ENCODE measurements at places on chromosomes 11 and 22.

DNA sequence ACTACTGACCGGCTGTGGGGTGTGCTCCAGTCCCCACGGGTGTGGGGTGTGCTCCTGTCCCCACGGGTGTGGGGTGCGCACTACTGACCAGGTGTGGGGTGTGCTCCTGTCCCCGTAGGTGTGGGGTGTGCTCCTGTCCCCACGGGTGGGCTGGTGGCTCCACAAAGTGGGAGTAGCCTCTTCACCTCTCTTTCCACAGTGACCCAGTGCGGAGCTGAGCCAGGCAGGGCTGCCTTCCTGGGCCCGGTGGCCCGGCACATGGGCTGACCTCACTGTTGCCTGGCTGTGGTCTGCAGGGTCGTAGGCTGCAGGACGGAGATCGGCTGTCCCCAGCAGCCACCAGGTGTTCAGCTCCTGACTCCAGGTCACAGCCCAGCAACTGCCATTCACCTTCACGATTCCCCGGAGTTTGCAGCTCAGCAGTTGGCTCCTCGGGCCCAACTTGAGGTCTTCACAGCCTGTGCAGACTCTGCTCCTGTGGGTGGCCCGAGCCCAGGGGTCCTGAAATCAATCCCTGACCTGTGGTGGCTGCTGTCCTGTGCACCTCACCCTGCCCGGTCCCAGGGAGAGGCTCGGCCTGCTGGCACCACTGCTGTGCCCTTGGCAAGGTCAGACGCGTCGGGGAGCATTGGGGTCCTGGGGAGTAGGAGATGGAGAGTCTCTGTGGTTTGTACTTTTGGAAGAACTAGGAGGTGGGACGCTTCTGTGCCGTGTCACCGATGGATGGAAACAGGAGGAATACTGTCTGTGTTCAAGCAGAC, 414.3 kb downstream of the TBC1D22A start:
- no peak for DNase-seq

DNA sequence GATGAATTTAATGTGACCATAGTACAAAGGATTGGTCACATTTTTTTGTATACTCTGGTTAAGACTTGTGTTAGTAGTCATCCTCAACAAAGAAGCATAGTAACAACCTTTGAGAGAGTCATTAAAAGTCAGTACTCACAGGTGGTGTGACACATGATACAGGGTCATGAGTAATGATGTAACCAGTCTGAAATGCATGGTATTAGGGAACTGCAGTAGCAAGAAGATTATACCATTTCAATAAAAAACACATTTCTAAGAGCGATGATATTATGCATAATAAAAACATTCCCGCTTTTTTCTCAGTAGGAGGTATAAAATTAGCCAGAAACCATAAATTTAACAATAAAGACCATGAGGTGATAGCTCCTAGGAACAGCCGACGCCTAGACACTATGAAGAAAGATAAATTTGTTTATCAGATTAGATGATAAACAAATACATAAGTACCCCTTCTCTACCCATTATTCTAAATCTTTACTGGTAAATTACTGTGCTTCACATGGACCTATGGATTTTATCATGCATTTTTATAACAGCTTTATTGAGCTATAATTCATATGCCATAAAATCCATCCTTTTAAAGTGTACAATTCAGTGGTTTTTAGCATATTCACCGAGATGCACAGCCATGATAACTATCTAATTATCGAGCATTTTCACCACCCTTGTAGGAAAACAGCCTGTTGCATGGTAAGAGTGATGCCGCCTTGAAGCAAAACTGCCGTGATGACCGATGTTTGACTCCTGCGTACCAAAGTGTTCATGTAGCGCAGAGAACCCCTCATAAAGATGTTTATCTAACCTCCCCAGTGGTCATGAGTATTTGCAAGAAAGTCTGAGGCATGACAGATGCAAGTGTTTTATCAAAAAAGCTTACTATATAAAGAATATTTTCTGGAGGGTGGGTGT, 41.8 kb downstream of the TMPRSS5 start:
- DNase-seq: no peak

DNA sequence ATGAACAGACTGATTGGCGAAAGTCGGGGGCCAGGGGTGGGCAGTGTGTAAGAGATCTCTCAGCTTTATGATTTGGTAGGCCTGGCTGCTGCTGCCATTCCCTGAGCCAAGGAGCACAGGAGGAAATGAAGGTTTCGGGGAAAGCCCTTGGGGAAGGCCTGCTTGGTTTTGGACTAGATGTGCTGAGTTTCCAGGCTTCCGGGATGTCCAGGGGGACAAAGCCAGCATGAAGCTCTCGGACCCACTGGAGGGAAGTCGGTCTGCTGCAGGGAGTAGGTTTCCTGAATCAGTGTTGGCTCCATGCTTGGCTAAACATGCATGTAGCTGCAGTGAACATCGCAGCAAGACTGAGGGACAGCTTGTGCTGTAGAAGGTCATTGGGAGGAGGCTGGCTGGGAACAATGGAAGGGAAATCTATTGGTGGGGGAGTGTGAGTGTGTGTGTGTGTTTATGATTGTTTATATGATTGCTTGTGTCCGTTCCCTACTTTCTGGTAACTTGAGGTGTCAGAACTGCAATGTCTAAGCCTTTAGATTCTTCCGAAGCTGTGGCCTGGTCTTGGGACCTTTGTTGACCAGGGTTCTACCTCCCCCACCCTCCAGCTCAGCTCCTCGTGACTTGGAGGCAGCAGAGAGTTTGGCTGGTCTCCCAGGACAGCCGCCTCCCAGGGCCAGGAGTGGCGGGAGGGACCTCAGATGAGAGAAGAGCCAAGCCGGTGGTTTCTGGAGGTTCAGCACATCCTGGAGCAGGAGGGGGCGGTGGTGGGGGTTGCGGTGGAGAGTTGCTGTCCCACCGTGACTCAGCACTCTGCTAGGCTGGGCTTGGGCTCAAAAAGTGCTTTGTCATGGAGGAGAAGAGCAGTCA, 4.0 kb upstream of the FTH1 start:
- peak; percentile 38 for DNase-seq

- DNase-seq: no peak
Measured at GRCh38 chr11:70650075-70650909, 252.0 kb downstream of the CTTN start.

GRCh38 chr11:134801570-134801969, 389.5 kb upstream of the B3GAT1 start:
- DNase-seq: no peak

DNA sequence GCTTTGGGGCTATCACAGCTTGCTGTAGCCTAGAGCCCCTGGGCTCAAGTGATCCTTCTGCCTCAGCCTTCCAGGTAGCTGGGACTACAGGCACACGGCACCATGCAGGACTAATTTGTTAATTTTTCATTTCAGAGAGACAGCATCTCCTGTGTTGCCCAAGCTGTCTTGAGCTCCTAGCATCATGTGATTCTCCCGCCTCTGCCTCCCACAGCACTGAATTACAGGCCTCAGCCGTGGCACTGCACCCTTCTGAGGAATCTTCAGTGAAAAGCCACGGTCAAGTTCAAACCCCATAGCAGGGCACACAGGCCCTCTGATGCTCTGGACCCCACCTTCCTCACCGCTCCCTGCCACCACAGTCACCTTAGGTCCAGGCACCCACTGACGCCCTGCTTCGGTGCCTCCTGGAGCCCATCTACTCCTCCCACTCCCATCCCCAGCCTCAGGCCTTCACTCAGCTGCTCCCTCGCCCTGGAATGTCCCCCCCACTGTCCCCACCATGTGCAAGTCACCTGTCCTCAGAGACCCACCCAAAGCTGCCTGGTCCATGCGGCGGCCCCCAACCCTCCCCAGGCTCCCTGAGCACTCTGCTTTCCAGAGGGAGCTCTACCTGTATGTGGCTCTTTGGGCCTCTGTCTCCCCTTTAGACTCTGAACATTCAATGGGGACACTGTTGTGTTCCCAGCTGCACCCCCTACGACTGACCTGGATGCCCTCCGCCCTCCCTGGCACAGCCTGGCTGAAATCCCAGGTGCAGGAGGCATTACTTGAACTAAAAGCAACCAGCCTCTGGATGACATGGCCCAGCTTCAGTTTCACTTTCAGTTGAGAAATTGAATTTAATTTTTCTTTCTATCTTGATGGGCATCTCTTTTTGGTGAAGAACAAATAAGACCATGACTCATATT, 1.6 kb downstream of the APOL2 start:
- DNase-seq: no peak

DNA sequence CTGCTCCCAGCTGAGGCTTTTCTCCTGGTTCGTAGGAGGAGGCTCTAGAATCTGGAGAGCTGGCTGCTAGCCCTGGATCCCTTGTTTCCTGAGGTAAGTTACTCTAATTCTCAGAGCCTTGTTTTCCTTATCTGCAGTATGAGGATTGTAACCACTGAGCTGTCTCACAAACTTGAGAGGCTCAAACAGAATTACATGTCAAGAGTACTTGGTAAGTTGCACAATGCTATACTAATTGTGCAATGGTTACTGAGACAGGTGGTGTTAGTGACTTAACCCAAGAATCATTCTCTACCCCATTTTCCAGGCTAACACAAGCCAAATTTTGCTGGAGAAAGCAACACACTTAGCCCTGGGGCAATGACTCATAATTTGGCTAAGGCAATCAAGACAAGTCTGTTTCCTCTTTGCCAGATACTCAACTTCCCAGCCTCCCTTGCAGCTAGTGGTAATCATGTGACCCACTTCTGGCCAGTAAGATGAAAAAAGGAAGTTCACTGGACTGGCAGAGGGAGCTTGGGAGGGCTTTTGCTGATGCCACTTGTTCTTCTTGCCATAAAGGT, 348.0 kb downstream of the TENM4 start:
- DNase-seq: no peak

- no peak for DNase-seq
Measured at GRCh38 chr11:115527534-115528125, 23.4 kb upstream of the CADM1 start.

DNA sequence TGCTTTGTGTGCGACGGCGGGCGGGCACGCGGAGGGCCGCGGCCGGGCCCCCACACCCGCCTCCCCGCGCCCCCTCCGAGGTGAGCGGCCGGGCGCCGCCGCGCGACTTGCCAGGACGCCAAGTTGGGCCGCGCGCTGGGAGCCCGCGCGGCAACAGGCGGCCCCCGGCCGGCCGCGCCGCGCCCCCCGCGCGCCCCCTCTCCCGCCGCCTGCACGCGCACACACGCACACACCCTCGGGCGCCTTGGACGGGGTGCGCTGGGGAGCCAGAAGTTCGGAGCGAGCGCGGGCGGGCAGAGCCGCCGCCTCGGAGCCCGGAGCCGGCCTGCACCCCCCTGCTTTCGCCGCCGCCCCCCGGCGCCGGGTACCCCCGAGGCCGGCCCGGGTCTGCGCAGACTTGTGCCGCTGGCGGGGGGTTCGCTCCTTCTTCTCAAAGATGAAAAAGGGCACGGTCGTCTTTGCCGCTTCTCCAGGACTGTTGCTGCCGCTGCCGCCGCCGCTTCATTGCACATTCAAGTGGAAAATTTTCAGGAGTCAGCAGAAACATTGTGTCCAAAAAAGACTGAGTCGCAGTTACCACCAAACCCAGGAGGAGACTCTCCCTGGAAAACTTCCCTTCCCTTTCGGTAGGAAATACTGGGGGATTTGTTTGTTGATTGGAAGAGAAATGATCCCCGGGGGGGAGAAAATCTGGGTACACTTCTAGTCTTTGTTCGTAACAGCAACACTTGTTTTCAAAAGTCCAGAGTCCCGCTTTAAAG, 895 bp downstream of the TEAD1 start:
- no peak for DNase-seq

- DNase-seq: no peak
Measured at GRCh38 chr11:131907371-131907770, 537.0 kb downstream of the NTM start.

DNA sequence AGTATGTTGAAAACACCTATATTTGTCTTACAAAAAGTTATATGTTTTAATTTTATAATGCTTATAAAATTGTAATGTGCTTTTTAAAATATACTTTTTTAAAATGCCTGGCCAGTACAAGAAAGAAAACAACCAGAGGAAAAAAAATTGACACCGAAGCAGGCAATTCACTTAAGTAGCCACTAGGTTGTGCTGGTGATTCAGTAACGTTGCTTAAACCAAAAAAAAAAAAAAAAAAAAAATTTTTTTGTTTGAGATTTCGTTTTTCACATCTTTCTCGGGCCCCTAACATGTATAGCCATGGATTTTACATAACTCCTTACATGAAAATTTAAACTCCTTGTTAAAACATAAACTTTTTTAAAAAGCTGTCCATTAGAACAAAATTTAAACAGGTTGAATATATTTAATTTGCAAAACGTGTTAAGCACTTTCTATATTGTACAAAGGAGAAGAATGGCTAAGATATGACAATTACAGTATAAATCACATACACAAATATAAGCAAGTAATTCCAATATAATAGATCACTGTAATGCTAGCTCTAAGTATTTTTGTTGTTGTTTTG, 9.2 kb downstream of the OR8B4 start:
- peak; percentile 6 for DNase-seq

DNA sequence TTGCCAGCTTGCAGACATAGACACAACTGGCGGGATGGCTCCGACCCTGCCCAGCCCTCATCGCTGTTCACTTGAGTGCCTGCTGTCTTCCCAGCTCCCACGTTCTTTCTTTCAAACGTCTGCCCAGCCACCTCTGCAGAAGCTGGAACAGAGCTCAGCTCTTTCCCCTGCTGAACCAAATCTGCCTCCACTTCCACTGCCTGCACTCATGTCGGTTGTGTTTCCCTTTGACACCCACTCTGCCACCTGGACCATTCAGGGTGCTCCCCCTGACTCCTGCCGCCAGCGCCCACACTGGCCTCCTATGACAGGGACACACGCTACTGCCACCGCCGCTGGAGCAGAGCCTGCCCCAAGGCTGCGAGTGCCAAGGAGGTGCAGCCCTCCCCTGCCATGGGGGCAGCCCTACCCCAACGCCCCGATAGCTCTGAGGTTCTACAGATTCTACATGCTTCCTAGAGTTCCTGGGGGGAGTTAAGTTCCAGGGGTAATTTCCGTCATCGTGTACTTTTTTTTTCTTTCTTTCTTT, 37.9 kb downstream of the TST start:
- no peak for DNase-seq

- no peak for DNase-seq
Measured at GRCh38 chr11:25094085-25094802, 597.4 kb downstream of the LUZP2 start.

- no peak for DNase-seq
Measured at GRCh38 chr22:24051568-24051967, 40.5 kb downstream of the CABIN1 start.

DNA sequence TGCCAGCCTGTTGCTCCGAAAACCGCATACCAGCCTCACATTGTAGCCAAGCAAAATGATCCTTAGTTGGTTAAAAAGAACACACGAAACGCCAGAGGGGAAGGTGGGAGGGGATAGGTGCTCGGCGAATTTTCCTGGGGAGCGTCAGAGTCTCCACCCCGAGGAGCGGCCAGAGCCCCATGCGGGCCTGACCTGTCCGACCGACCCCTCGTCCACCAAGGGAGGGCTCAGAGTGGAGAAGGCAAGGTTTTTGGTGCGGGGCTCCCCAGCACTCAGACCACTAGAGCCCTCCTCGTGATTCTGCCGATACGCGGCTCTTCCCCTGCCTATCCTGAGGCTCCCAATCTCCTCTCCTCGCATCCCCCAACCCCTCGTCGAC, 39.6 kb downstream of the DIXDC1 start:
- DNase-seq: no peak

DNA sequence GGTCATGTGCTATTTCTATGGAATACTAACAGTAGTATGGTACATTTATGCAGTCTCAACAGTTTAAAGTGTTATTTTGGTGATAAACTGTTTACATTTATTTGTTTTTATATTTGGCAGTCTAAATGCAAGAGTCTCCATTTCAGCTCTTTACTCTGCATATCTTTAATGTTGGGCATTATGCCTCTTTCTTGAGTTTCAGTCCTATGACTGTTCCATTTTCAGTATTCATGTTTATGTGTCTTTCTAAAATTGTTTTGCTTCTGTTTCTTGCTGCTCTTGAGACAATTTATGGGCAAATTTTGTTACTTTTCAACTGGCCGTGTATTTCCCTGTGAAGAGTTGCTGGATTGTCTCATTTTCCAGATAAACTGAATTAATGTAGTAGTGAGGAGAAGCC, 6.6 kb upstream of the RAB30 start:
- DNase-seq: no peak

Measured in NCI-H1694 treated with DMSO at 0.1 percent for 48 hours (cell line).